ENCODE measurements at places on chromosomes 7 and 10.

DNA sequence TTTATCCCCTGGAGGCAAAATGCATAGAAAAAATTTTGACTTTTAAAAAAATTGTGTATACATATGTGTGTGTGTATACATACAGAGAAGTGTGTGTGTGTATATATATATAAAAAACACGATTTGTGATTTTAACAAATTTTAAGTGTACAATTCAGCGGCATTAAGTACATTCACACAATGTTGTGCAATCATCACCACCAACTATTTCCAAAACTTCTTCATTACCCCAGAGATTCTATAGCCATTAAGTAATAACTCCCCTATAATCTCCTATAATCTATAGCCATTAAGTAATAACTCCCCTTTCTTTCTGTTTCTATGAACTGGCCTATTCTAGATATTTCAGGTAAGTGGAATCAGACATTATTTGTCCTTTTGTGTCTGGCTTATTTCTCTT lies 20.7 kb upstream of the CAMK2B start:
- no peak for DNase-seq

GRCh38 chr7:112193915-112194502 lies 12.2 kb downstream of the DOCK4 start:
- no peak for DNase-seq

GRCh38 chr10:86665868-86666267 lies 2.4 kb upstream of the LDB3 start:
- DNase-seq = no peak

DNA sequence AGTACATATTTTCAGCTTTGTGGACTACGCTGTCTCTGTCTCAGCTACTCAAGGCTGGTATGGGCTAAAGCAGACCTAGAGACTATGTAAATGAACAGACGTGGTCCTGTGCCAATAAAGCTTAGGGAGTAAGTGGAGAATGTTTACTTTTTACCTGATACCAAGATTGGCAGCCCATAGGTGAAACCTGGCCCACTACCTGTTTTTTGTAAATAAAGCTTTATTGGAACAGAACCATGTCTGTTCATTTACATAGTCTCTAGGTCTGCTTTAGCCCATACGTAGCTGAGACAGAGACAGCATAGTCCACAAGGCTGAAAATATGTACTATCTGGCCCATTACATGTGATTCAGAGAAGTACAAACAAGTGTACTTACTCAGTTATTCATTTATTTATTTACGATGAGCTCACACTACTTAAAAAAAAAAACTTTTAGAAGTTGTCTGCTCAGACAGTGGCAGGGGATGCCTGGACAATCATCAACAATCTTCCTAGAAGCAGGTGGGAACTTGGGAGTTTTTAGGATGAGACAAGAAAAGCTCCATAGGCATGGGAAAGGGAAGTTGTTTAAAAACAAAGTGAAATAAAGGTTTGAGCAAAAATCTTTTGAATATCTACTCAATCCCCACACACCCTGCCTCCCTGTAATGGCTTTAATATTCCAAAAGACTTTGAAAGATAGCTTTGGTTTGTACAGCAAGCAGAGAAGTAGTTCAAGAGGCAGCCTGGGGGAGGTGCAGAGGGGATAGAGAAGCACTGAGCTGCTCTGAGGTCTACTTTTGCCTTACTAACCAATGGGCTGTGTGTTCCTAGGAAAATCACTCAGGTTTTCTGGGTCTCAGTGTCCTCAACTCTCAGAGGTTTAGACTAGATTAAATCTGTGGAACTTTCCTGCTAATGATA lies 114.4 kb upstream of the AFAP1L2 start:
- no peak for DNase-seq

DNA sequence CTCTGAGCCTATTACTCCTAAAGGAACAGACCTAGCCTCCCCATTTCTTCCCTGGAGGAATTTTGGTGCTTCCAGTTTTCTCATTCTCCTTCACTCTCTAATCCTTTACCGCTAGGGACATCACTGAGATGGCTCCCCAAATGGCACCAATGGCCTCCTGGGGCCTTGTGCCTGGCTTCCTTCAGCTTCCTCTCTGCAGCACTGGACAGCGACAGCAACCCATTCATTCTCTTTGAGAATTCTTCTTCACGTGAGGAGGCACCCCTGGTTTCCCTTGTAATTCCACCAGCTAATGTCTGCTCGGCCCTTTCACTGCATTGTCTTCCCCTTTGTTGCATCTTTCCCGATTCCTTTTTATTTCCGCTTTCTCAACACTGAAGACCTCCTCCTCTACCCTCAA lies 24.6 kb upstream of the KDM7A start:
- DNase-seq = no peak

GRCh38 chr7:479948-480499 lies 39.6 kb downstream of the PDGFA start:
- DNase-seq = no peak

GRCh38 chr7:76220185-76221057 lies 18.7 kb downstream of the SRRM3 start:
- no peak for DNase-seq

DNA sequence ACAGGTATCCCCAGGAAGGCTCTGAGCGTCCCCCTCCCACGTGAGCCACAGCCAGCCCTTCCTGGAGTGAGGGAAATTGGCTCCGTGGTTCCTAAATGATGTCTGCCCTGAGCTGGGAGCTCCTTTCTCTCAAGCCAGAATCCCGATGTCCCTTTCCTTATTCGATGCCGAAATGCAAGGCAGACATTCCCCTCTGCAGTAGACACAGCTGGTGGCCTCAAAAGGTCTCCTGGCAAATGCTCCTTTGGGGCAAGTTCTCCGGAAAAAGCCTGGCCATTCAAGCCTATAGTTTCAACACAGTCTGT lies 98.9 kb downstream of the HIP1 start:
- DNase-seq = no peak
